Epithelial cell of proximal tubule (primary cell): ENCODE measurements at places on chromosomes 1 and 21.

- DNase-seq: no peak
Observed at GRCh38 chr1:217088011-217088410, 364.8 kb upstream of the ESRRG start.

DNA sequence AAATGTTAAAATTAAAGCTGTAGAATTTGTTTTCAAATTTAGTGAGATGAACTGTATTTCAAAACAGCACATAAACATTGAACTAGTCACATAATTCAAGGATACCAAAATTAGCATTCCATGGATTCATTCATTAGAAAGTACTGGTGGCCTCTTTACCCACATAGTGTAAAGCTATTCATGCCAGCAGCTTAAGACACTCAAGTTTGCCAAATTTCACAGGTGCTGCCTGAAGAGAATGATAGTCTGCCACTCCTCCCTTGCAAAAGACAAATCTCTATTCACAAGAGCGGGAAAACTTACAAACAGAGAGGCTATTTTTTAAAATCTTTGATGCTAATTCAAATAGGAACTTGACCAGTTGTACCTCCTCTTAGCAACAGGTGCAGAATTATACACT lies 337.0 kb downstream of the BRINP3 start:
- no peak for DNase-seq

- DNase-seq: peak; percentile 92
Observed at GRCh38 chr21:45330075-45330781, 42.5 kb upstream of the POFUT2 start.

GRCh38 chr1:20216574-20216973 lies 30.3 kb upstream of the PLA2G2C start:
- DNase-seq: no peak

DNA sequence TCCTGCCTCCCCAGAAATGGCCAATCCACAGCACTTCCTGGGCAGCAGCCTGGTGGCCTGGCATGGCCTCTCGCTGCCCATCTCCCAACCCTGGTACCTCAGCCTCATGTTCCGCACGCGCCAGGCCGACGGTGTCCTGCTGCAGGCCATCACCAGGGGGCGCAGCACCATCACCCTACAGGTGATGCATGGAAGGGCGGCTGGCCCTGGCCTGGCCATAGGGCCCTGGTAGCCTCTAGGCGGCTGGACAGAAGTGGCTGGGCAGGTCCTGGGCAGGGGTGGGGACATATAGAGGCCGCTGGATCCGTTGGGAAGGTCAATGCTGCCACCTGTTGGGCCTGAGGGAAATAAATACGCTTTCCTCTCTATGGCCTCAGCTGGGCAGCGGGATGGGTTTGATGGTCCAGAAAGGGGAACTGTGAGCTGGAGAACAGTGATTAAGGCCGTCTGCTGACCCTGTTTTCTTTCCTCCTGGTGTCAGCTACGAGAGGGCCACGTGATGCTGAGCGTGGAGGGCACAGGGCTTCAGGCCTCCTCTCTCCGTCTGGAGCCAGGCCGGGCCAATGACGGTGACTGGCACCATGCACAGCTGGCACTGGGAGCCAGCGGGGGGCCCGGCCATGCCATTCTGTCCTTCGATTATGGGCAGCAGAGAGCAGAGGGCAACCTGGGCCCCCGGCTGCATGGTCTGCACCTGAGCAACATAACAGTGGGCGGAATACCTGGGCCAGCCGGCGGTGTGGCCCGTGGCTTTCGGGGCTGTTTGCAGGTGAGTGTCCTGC lies 14.4 kb downstream of the CELSR2 start:
- no peak for DNase-seq

DNA sequence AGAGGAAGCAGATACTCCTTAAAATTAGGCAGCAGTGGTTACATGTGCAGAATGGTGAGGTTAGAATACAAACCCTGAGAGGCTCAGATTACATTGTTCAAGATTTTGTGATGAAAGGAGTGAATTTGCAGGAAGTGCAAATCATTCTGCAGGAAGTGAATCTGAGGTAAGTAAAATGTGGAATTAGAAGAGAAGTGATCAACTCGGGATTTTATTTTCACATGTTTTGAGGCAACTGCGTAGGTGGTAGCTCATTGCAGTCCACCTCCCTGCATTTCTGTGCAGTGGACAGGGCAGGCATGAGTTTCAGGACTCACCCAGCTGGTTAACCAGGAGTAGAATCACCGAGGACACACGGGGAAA lies 2.1 kb upstream of the PLA2G2C start:
- DNase-seq: no peak

GRCh38 chr1:39160703-39161102 lies 43.8 kb upstream of the MACF1 start:
- DNase-seq: no peak

GRCh38 chr21:39159342-39160063 lies 23.7 kb downstream of the PSMG1 start:
- DNase-seq: no peak
